NCI-H526 treated with DMSO at 0.1 percent for 48 hours (cell line): ENCODE measurements at places on chromosomes 7 and 10.

- DNase-seq = no peak
Observed at GRCh38 chr7:153858355-153858754, 193.8 kb upstream of the DPP6 start.

GRCh38 chr10:27433976-27434375, 70.1 kb upstream of the RAB18 start:
- no peak for DNase-seq

GRCh38 chr7:25846722-25847121, 305.3 kb upstream of the NFE2L3 start:
- DNase-seq = no peak

GRCh38 chr7:42170724-42171123, 66.3 kb downstream of the GLI3 start:
- DNase-seq = no peak

GRCh38 chr7:73995330-73995729, 32.6 kb upstream of the ELN start:
- DNase-seq = no peak
